ENCODE measurements at places on chromosomes 4 and X.

- DNase-seq: no peak
Observed at GRCh38 chr4:167826281-167826680, 266.1 kb upstream of the ANXA10 start.

DNA sequence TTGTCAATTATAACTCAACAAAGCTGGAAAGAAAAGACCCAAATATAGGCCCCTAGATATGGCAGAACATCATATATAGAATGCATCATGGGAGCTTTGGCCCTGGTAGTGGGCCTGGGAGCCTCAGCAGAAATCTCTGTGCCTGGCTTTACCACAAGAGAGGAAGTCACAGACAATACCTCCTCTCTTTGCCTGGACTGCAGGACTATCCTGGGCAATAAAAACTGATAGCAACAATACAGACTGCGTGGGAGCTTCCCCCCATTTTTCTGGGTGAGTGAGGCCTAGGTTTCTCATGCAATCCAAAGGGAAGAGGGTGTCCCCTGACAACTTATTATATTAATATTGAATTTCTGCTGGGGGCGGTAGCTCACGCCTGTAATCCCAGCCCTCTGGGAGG is 64.0 kb upstream of the NFKB1 start:
- no peak for DNase-seq

GRCh38 chr4:54225598-54226403 is 3.3 kb upstream of the PDGFRA start:
- DNase-seq: no peak

GRCh38 chr4:38504396-38504715 is 159.6 kb upstream of the KLF3 start:
- DNase-seq: no peak

- no peak for DNase-seq
Observed at GRCh38 chrX:63361494-63361893, 10.4 kb upstream of the SPIN4 start.

DNA sequence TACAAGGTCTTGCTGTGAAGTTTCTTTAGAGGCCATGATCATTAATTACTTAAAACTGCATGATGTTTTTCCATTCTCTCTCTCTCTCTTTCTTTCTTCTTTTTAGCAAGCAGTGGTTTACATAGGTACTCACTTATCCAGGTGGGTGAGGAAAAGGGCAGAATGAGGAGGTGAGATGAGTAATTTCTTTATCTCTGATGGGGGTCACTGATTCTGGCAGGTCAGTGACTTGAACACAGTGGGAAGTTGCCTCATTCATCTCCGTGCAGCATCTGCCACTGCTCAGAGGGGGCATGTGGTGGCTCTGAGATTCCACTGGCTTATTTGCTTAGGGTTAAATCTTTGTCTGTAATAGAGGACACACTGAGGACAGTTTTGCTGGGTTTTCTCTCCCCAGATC is 62.6 kb downstream of the FAM114A1 start:
- DNase-seq: no peak

DNA sequence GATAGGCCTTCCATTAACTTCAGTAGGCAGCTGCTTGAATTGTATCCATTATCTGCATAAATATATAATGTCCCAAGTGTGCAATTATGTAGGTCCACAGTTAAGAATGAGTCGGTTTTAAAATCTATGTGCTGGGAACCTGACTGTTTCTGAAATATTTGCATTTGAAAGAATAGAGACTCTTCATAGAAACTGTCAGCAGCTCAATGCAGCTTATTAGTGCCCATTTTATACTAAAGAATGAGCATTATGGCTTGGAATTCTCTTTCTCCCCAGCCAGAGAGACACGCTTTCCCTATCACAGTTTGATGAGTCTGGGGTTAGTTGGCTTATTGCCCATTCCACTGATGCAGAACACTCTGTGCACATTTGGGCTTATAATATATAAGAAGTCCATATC is 202.0 kb upstream of the PCDH7 start:
- no peak for DNase-seq

DNA sequence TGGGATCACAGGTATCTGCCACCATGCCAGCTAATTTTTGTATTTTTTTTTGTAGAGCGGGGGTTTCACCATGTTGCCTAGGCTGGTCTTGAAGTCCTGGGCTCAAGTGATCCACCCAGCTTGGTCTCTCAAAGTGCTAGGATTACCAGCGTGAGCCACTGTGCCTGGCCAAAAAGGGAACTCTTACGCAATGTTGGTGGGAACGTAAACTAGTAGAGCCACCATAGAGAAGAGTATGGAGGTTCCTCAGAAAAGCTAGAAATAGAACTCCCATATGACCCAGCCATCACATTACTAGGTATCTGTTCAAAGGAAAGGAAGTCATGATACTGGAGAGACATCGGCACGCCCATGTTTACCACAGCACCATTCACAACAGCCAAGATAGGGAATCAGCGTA is 85.9 kb downstream of the PRKX start:
- no peak for DNase-seq

DNA sequence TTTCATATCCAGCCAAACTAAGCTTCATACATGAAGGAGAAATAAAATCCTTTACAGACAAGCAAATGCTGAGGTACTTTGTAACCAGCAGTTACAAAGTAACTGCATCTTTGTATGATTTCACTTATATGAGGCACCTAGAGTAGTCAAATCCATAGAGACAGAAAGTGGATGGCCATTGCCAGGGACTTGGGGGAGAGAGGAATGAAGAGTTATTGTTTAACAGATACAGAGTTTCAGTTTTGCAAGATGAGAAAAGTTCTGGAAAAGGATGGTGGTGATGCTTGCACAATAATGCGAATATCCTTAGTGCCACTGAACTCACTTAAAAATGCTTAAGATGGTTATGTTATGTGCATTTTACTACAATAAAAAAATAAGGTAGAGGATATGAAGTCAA is 58.4 kb upstream of the VCX start:
- no peak for DNase-seq

- DNase-seq: no peak
Observed at GRCh38 chrX:47091149-47091775, 13.0 kb downstream of the RGN start.

DNA sequence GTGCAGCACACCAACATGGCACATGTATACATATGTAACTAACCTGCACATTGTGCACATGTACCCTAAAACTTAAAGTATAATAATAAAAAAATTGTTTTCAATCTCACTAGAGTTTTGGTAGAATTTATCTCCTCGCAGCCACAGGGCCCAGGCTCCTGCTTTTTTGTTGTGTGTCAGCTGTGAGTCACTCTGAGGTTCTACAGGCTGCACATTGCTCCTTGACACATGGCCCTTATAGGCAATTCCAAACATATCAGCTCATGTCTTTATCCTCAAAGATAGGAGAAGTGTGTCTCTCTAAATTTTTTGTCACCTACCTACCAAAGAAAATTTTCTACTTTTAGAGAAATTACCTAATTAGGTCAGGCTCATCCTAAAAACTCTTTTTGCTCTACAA is 252.1 kb upstream of the ADGRL3 start:
- DNase-seq: no peak
